ENCODE measurements at places on chromosomes 7 and 10.

DNA sequence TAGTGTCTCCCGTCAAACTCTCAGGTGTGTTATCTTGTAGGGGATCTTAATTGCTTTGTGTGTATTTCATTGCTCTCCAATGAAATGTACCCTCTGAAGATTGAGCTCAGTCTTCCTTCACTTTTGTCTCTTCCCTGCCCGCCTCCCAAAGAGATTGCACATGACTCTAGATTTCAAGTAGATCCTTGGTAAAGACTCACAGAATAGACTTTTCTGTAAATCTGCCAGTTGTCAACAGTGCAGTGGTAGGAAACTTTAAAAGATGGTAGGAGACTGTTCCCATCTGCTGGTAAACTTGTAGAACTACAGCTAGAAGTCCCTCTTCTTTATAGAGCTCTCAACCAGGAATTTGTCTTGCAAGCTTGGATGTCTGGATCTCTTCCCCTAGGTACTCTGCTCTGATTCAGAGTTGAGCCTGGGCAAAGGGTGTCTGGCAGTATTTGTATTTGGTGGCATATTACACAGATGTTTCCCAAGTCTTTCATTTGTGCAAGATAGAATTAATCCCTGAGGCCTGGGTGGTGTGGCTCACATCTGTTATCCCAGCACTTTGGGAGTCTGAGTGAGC, 9.6 kb downstream of the CCL26 start:
- peak; percentile 79 for DNase-seq

- DNase-seq = no peak
These were observed 8.2 kb downstream of the LFNG start for GRCh38 chr7:2527505-2528467.

DNA sequence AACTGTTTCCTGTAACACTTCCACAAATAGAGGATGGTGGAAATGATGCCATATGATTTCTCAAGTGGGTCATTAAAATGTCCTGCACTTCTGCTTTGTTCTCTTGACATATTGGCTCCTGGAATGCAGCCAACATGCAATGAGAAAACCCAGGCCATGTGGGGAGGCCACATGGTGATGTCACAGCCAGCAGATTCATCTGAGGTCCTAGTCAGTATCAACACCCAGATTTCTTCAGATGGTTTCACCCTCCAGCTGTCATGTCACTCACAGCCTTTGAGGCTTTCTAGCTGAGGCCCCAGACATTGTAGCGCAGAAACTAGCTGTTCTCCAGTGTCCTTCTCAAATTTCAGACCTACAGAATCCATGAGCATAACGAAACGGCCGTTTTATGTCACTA, 102.3 kb upstream of the NUPR2 start:
- no peak for DNase-seq

GRCh38 chr10:107433605-107434004, 269.1 kb upstream of the SORCS1 start:
- DNase-seq = no peak

GRCh38 chr10:921471-922414, 9.8 kb downstream of the LARP4B start:
- no peak for DNase-seq

DNA sequence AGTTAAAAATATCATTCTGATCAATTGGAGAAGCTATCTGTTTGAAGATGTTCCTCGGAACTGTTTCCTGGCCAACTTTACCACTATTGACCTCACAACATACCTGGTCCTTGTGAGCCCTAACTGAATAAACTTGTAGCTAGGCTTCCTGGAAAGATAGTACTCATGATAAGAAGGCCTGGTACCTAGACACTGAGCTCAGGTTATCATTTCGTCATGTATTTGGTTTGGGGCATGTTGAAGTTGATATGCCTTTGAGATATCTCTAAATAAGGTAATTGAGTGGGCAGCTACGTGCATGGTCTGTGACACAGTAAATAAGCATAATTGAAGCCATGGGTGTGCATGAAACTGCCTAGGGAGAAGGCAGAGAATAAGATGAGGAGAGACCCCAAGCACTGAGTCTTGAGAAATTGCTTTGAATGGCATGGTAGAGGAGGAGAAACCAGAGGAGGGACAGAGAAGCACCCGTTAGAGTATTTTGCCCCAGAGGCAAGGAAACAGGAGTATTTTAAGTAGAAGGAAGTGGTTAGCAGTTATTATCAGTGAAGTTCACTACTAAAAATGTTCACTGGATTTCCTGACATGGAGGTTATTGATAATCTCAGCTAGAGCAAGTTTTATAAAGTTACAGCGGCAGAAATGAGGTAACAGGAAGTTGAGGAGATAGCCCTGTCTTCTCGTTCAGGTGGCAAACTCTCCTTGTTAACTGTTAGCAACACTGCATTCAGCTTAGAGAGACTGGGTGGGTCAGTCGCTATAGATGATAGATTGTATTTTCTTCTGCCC, 55.6 kb downstream of the CC2D2B start:
- DNase-seq = no peak

- DNase-seq = peak; percentile 33
These were observed 102.1 kb upstream of the MDFIC start for GRCh38 chr7:114819616-114820362.

DNA sequence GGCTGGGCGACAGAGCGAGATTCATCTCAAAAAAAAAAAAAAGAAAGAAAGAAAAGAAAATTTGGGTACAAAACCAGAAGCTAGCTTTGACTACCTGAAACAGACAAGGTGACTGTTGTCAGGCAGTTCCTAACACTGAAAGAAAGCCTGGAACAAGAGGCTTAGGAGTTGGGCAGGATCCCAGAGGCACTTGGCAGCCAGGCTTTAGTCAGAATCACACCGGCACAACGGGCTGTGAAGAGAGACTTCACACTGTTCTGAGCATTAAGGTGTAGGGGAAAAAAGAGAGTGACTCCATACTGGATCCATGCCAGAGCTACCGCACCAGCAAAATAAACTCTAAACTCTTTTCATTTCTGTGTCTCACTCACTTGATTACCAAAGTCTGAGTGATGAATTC, 130.8 kb downstream of the ZNF467 start:
- no peak for DNase-seq

DNA sequence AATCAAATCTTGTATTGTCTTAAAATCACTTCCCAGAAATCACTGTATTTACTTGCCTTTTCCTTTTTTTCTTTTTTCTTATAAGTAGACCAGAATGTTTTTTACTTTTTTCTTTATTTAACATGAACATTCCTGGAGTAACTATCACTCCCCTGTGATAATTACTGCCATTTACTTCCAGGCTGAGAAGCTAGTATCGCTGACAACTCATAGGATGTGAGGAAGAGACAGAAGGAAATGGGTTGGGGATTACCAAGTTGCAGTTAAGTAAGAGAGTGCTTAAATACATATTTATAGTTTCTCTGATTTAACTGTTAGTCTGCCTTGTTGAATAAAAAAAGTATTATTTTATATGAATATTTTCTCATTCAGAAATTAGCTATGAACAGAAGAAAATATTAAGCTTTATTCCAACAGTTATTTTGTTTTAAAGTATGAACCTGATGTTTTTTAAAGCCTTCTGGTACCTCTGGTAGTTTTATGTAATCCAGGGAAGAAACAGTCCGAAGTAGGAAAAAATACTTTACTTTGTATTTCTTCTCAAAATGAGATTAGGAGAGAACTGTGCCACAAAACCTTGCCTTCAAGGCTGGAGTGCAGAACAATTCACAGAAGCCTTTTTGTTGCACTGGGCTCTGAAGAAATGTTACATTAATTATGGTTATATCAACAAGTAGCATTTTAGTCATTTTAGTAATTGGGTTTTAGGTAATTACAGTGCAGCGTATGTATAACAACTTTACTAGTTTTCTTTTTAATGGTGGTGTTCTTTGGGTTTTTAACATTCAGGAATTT, 72.8 kb downstream of the SHOC2 start:
- DNase-seq = no peak

DNA sequence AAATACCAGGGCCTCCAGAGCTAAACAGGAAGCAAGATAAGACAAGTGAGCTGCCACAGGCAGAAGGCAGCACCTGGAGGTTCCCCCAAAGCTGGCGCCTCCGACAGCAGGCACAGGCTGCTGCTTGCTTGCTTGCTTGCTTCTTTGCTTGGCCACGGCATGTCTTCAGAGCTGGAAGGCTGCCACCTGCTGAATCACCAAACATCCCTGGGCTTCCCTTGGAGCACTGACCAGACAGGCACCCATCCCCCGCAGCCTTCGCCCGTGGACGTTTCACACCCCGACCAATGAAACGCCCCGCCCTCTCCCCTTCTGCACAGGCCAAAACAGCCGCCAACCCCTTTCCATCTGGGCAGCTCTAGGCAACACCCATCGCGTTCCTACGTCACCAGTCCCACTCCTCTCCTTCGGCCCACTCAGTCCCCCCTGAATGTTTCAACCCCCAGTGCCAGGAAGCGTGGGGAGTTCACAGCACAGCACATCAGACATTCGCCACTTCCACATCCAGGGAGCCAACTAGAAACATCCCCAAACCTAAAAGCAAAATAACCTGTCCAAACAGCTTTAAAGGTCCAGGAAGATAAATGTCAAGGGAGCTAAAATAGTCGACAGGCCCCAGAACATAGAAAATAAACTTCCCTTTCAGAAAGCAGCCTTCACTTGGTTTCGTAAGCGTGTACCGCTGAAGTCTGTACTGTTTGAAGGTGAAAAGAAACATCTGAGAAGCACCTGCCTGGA, 1.6 kb downstream of the SGMS1 start:
- peak; percentile 88 for DNase-seq

- peak; percentile 81 for DNase-seq
These were observed 1.8 kb downstream of the VCL start for GRCh38 chr10:73999703-74000102.

- no peak for DNase-seq
These were observed 120.0 kb upstream of the TCERG1L start for GRCh38 chr10:131431533-131431932.

DNA sequence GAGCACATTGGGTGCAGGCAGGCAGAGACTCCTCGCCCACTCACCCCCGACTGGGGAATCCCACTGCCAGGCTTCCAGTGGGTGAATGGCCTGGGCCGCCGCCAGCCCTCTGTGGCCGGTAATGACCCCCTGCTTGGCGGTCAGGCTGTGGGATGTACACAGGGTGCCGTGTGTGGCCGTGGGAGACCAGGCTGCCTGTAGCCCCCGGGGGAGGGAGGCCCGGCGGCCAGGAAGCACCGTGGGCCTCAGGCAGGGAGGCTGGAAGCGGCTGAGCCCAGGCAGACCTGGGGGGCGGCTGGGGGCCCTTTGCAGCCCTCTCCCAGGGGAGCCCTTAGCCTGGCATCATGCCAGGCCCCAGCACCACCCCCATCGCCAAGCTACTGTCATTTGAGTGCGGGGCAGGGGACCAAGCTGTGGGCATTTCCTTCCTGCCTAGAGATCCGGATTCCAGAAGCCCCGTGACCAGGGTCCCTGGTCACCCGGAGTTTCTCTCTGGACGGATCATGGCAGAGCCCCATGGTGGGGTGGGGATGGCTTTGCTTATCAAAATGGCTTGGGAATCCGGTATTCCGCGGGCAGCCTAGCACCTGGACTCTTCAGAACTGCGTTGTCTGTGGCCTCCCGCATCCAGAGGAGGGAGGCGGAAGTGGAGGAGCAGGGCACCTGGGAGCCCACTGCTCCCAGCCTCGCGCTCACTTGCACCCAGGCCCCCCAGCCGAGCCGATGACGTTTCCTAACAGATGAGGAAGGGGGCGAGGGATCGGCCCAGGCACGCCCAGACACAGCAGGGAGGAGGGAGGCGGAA, 1.1 kb downstream of the TTYH3 start:
- peak; percentile 85 for DNase-seq

- DNase-seq = peak; percentile 43
These were observed 595 bp upstream of the SUN1 start for GRCh38 chr7:831596-832166.

- DNase-seq = no peak
These were observed 407.5 kb upstream of the AUTS2 start for GRCh38 chr7:69190763-69191162.

GRCh38 chr7:112180223-112180622, 26.0 kb downstream of the DOCK4 start:
- no peak for DNase-seq

GRCh38 chr10:4183761-4184261, 398.8 kb upstream of the KLF6 start:
- peak; percentile 69 for DNase-seq

DNA sequence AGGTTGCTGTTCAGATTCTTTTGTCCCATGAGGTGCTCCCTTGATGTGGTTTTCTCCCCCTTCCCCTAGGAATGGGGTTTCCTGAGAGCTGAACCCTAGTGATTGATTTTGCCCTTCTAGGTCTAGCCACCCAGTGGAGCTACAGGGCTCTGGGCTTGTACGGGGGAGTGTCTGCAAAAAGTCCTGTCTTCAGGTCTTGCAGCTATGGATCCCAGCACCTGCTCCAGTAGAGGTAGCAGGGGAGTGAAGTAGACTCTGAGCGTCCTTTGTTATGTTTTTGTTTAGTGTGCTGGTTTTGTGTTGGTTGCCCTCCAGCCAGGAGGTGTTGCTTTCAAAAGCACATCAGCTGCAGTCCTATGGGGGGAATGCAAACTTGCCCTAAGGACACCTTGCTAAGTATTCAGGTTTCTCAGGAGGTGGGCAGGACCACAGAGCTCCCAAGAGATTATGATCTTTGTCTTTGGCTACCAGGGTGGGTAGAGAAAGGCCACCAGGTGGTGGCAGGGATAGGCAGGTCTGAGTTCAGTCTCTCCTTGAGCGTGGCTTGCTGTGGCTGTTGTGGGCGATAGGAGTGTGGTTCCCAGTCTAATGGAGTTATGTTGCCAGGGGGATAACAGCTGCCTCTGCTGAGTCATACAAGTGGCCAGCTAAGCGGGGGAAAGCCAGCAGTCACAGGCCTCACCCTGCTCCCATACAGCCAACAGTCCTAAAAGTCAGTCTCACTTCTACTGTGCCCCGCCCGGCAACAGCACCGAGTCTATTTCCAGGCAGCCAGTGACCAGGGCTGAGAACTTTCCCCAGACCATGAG, 92.4 kb upstream of the JCAD start:
- no peak for DNase-seq

All from eye (tissue), 1 donor.